8988T (cell line): ENCODE measurements at places on chromosomes 7 and 10.

DNA sequence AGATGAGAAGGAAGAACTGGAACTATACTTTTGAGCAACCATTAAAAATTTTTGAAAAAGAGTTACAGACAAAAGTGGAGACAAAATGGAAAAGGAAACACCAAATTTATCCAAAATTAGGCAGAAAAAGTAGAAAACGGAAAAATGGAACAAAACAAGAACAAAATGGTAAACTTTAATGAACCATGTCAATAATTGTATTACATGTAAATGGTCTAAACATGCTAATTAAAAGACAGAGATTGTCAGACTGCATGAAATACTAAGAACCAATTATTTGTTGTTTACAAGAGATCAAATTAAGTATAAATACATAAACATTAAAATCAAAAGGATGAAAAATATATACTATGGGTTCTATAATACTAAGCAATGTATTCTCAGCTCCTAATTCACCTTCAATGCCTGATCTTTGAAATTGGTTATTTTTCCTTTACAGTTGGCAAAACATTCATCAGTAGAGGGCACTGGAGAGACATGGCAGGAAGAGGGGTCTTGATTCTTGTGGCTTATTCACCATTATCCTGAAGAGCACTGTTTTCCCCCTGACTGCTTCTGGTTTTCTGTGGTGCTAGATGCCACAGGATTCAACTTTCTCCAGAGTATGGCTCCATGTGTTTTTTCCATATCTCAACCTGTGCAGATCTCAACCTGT lies 124.9 kb downstream of the ELFN1 start:
- DNase-seq = no peak

DNA sequence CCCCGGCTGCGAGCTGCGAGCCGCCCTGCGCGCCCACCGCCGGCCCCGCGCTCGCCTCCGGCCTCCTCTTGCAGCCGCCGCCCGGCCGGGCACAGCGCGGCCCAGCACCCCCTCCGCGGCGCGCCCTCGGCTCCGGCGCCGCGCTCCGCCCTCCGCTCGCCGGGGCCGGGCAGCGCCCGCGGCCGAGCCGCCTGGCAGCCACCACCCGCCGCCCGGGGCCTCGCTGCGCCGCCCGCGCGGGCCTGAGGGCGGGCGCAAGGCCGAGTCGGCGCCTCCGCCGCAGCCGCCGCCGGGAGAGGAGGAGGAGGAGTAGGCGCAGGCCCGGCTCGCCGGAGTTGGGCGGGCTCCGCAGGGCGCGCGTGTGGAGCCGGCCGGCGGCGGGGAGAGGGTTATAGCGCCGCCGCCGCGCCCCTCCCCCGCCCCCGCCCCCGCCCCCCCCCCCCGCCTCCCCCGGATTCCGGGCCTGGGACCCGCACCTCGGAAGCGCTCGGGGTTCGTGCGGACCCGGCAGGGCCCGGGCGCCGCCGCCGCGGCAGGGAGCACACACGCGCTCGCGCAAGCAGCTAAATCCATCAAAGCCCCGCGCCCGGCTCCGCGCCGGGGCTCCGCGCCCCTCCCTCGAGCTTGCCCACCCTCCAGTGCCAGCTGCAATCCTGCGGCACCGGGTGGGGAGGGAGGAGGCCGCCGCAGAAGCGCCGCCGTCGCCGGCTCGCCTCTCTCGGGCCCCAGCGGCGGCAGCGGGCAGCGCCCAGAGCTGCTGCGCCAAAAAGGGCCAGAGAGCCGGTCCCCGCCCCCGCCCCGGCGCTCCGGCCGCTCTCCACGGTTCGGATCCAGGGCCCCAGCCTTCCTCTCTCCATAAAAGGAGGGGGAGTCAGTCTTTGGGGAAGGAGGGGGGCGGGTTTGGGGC lies at the start of gene PDGFA:
Gene PDGFA (minus strand): TSS at position 363 of the 907 bp plus-strand sequence. CDS start 845 bp downstream, outside the sequence.
- peak; percentile 72 for DNase-seq

DNA sequence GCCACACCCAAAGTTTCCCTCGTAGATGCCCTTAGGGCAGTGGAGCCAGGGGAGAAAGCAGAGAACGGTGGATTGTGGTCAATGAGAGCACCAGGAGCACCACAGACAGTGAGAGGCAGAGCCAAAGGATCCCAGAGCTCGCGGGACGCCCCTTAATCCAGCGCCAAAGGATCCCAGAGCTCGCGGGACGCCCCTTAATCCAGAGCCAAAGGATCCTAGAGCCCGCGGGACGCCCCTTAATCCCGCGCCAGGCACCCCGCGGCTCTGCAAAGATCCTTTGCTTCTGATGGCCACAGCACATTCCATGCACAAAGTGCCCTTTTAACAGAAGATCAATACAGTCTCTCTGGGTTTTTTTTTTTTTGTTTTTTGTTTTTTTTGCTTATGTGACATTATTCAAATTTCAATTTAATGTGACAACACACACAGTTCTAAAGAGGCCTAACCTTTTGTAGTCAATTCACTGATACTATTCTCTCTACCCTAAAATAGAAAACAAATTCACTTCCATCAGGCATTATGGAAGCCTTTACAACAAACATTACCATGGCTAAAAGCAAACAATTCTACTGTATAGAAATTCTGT lies 52.9 kb upstream of the NCAPG2 start:
- no peak for DNase-seq

DNA sequence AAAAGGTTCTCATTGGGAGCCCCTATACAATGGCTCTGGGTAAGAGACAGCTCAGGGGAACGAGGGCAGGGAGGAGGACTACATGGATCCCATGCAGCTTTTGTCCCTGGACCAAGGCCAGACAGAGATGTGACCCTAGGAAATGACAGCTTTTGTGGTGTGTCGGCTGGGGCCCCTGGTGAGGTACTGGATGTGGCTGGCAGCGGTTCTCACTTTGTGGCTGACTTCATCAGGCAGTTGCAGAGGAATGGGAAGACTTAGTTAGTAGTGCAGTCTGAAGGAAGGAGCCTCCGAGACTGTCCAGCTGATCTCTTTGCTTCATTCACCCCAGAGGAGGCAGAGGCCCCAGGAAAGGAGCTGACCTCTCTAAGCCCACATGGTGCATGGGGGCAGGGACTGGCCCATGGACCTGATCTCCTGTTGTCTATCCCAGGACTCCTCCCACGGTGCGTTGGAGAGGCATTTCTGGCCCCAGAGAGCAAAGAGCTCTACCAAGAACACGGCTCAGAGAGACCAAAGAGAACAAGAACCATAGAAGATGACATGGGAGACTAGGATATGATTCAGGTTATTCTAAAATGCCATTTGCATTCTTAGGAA lies 202.9 kb downstream of the RPS24 start:
- DNase-seq = no peak

- no peak for DNase-seq
These were observed 6.2 kb downstream of the GPRIN2 start for GRCh38 chr10:46550076-46550790.

- DNase-seq = no peak
These were observed 26.9 kb upstream of the SORBS1 start for GRCh38 chr10:95588025-95588424.

- no peak for DNase-seq
These were observed 206.2 kb downstream of the ZNF365 start for GRCh38 chr10:62580396-62580795.

DNA sequence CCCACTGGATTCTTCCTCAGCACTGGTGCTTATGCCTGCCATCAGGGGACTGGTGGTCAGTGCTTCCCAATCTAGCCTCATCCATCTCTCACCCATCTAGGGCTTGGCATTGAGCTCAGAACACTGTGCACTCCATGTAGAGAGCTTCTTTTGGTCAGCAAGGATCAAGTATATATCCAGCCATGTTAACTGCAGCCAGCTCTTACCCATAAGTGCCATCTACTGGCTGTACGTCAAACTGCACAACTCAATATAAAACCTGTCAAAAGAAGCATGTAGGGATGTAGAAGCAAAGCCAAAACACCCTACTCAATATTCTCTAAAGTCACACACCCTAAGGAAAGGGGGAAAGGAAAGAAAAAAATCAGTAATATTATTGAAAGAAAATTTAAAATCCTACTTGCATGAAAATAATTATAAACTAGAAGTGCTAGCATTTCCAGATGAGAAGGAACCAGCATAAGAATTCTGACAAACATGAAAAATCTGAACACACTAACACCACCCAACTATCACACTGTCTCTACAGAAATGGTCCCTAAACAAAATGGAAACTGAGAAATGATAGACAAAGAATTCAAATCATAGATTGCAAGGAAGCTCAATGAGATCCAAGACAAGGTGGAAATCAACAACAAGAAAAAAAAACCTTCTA lies 531.1 kb upstream of the STEAP1 start:
- no peak for DNase-seq

DNA sequence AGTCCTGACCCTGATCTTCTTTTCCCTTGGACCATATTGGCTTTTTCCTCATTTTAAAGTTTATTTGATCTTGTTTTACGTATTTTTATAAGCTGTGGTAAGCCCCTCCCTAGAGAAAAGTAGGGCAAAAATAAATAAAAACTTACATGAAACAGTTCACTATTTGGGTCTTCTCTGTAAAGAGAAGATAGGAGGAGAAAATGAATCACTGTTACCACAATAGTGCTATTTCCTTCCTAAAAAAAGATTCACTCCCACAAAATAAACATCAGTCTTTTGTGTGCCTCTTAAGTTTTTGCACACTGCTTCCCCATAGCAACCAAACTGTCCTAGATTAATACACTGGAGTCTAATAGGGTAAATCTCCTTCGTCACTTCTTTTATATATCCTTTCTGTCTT lies 1.4 kb upstream of the SVIL start:
- no peak for DNase-seq

DNA sequence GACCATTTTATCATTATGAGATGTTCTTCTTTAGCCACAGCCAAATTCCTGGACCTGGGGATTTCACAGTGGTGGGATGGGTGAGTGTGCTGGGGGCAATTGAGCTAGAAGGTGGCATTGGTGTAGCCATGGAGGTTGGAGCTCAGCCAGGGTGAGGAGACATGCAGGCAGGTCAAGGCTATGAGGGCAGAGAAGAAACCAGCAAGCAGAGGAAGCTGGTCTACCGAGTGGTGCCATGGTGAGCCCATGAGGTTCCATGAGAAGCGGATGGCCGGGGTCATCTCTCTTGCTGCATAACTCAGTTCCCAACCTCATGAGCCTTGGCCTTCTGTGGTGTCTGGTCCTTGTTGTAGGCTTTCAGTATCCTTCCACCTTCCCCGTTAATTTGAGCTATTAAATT lies 91.4 kb downstream of the CARD11 start:
- DNase-seq = no peak

DNA sequence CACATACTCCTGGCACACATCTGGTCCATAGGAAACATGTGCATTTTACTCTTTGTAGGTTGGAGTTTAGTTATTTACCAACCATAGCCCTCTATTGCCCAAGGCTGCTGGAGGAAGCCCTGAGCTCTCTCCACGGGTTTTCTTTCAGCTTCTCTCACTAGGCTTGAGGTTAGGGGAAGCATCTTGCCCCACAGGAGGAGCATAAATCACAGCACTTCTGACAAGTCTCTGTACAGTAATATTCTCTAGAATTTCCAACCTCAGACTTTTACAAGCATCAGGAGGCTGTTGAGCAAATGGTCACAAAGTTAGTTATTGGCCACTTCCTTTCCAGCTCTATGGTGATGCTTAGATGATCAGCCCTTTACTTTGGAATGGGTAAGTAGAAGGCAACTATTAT lies 122.9 kb upstream of the GLI3 start:
- DNase-seq = no peak

DNA sequence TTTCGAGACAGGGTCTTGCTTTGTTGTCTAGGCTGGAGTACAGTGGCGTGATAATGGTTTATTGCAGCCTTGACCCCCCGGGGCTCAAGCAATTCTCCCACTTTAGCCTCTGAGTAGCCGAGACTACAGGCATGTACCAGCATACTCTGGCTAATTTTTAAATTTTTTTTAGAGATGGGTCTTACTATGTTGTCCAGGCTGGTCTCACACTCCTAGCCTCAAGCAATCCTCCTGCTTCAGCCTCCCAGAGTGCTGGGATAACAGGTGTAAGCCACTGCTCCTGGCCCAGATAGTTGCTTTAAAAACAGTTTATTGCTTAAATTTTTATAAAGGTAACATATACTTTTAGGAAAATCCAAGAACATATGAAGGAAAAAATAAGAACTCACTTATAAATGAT lies 26.3 kb downstream of the NEURL1 start:
- no peak for DNase-seq

- no peak for DNase-seq
These were observed 803.6 kb downstream of the SORCS1 start for GRCh38 chr10:106360870-106361269.

DNA sequence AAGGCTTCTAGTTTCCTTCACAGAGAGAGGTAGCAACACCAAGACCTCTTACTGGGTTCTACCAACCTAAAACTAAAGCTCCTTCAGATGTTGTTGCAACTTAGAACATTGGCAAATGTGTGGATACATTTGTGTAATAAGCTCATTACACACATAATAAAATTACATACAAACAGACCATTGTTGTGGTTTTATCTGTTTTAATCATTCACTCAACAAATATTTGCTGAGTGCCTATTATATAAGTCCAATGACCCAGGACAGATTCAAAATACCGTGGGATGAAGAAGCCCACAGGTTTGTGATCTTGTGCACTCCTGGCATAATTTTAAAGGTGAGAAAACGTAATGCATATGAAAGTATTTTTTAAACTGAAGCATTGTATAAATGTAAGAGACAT lies 160.4 kb upstream of the NPVF start:
- DNase-seq = no peak

DNA sequence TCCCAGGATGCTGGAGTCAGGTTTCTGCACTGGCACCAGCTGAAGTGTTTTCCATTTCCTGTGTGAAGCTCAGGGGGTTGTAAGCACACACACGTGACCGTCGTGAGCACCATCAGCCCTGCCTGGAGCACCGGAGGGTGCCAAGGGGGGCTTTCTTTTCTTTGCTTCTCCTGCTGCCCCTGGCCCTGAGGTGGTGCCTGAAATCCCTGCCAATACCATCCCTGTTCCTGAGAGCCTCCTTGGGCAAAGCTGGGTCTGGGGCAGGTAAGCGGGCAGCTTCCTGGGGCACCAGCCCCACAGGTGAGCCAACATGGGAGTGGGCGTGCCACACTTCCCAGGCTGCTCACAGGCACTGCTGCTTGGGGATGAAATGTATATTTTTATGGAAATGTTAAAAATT lies 593.6 kb downstream of the DNAJB6 start:
- no peak for DNase-seq

DNA sequence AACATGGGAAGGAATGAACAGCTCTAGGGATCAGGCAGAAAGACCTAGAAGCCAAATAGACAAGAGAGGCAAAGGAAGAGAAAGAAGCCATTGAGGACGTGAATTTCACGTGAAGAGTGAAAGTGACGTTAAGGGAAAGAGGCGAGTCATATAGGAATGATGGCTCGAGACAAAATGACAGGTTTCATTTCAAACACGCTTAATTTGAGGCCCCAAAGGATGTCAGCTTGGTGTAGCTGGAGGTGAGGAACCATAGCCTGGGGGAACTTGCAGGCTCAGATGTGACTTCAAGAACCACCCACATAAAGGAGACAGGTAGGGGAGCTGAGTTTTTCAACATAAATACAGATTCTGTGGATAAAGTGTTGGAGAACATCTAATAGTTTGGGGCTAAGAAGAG lies 84.3 kb upstream of the ATP6V0A4 start:
- no peak for DNase-seq

- no peak for DNase-seq
These were observed 36.7 kb upstream of the MNX1 start for GRCh38 chr7:157047148-157047547.
